GM12891 (cell line): ENCODE measurements at places on chromosomes 2 and 18.

DNA sequence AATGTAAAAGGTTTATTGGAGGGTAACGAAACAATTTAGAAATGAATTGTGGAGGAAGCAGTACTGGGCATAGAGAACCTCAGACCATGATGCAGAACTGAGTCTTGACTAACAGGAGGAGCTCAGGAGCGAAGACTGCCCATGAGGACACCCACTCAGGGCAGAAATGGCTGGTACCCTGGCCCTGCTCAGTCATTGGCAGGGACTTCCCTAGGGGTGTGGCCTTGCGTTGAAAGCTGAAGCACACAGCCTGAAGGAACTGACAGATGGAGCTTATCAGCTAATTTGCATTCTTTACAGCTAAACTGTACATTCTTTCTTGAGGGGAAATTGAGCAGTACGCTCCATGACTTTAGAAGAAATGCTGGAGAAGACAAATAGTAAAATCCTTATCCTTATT, 57.1 kb downstream of the PDK1 start:
- no peak for DNase-seq

- DNase-seq = no peak
These were observed 99.9 kb downstream of the TRIB2 start for GRCh38 chr2:12816379-12817306.

- DNase-seq = no peak
These were observed 54.1 kb upstream of the EPB41L5 start for GRCh38 chr2:119958670-119959268.

DNA sequence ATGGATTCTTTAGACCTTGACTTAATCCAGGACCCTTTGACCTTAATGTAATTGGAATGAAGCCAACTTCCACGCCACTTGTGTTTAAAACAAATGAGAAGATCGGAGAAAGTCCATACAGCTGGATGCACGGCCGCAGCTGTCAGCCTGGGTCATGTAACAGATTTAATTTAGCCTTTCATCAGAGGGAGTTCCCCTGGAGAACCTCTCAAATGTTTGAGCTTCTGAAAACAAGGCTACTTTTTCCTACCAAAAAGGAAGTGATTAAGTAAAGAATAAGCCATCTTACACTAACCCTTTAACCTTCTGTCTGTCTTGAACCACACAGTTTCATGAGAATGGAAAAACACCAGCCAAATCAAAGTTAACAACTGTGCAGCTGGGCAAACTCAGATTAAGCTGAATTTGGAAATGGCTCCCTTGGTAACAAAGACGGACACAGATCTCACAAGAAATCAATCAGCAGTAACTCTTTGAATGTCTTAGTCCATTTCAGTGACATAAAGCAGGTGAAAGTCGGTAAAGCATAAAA, 103.6 kb downstream of the DOCK10 start:
- DNase-seq = no peak

GRCh38 chr2:234286956-234287355, 209.9 kb downstream of the ARL4C start:
- DNase-seq = no peak

DNA sequence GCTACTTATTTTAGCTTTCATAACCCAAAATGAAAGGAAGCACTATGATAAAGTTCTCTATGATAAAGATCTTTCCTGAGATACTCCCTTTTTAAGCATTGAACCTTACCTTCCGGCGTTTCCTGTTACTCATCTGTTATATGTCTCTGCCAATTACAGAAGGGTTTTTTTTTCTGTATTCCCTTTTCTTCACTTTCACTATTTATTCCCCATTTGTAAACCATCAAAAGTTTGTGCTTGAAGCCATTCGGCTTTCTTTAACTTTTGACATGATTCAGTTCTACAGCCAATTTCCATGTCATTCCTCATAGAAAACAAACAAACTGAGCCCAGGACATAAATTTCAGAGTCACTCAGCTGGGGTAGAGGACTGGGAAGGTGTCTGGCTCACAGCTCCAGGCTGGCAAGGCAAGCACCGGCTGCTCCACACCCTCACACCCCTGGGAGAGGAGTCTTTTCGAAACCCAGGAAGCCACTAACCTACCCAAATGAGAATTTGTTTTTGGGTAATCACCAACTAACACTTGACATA, 429.4 kb upstream of the TRIB2 start:
- DNase-seq = no peak

DNA sequence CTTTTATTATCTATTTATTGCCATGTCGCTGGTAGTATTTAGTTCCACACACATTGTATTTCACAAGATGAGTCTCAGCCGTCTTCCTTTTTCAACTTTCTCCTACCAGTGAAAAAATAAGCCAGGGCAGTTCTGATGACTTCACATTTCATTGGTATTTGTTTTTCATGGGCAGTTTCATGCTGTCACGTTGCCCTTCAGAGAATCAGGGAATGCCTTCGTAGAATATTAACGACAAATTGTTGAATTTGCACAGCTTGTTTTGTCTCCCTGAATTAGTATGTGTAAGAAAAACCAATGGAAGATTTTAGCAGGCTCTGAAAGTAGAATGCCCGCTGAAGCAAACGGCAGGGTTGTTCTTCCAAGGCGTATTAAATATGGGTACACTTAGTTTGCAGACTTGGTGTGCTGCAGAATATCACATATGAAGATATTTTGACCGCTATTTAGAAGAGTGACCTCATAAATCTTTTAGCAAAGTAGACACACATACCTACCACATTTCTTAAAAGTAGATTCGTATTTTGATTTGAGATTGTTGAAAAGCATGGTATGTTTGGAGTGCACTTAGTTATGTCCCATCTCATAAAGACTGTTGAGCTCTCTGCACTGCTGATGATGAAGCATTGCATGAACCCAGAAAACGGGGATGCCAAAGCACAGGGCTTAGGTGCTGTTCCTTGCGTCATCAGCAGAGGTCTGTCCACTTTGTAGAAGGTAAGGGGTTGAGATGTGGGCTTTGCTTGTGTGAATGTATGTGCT, 2.9 kb downstream of the NEDD4L start:
- no peak for DNase-seq

- no peak for DNase-seq
These were observed 187.0 kb downstream of the AGPS start for GRCh38 chr2:177579486-177580036.

DNA sequence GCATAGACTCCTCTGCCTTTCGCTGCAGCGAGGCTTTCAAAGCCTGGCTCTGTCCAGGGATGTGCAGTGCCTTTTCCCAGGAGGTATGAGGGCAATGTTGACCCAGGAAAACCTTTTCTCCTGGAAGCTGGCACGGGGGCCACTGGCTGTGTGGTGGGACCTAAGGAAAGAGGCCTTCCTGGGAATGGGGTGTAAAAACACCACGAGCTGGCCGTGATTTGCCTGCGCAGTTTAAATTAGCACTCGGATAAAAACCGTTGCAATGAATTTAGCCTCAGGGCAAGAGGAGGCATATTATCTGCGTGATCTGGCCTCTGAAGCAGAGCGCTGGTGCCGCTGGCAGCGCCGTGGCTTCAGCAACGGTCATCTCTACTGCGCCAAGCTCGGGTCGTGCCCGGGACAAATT, 3.0 kb downstream of the OSR1 start:
- no peak for DNase-seq

DNA sequence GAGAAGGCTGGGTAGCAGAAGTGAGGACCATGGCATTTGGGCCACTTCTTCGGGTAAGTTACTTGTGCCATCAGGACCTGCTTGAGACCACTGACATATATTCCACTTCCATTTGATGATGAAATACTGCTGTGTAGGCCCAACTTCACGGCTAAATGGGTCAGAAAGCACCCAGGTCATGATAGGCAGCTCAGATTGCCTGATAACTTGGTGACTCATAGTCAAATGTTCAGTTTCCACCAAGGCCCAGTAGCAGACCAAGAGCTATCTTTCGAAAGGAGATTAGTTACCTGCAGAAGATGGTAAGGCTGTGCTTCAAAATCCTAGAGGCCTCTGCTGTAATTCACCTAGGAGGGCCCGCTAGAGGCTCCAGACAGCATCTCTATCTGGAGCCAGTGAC, 31.8 kb upstream of the MEX3C start:
- no peak for DNase-seq

DNA sequence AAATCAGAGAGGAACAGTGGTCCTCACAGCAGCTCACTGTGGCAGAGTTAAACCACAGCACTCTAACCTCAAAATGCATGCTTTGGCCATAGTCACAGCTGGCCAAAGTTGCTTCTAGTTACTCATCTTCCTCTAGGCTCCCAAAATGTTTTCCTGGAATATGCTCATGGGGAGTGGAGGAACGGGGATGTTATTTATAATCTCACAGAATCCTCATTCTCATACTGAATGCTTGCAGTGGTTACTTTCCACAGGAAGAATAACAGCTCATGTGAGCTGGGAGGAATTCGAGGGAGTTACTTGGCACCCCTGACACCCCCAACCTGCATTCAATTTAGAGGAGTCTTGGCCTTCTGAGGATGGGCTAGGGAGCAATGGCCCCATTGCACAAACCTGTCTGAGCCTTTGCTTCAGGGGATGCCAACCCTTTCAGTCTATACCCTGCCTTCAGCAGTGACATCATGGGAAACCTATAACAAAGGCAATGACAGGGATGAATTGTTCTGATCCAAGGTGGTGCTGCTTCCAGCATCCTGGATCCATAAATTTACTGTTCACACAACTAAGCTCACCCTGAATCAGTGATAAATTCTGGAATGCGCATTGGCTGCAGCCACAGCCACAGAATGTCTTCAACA, 22.4 kb upstream of the CCBE1 start:
- DNase-seq = no peak

DNA sequence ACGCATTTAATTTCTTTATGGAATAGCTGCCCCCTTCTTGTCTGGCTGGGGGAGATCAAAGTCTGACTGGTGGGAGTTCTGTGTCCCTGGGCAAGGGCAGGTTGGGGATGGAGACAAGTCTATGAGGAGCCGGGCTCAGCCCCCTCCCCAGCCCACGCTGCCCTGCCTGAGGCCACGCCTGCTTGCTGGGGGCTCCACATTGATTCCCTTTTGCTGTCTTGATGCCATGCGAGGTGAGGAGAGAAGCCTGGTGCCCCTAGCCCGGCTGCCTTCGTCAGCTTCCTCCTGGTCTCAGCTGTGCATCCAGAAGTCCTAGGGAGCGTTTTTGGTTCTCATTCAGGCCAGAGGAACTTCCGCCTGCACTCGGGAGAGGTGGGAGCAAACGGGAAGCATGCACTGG, 247.9 kb downstream of the NDUFA10 start:
- DNase-seq = no peak

- DNase-seq = no peak
These were observed 84.5 kb downstream of the MSH2 start for GRCh38 chr2:47487498-47487875.
